Pancreas (tissue), 10 donors: ENCODE measurements at places on chromosomes 4 and X.
A peak's percentile ranks its signal among the peaks of the same experiment; 100 is the strongest.

DNA sequence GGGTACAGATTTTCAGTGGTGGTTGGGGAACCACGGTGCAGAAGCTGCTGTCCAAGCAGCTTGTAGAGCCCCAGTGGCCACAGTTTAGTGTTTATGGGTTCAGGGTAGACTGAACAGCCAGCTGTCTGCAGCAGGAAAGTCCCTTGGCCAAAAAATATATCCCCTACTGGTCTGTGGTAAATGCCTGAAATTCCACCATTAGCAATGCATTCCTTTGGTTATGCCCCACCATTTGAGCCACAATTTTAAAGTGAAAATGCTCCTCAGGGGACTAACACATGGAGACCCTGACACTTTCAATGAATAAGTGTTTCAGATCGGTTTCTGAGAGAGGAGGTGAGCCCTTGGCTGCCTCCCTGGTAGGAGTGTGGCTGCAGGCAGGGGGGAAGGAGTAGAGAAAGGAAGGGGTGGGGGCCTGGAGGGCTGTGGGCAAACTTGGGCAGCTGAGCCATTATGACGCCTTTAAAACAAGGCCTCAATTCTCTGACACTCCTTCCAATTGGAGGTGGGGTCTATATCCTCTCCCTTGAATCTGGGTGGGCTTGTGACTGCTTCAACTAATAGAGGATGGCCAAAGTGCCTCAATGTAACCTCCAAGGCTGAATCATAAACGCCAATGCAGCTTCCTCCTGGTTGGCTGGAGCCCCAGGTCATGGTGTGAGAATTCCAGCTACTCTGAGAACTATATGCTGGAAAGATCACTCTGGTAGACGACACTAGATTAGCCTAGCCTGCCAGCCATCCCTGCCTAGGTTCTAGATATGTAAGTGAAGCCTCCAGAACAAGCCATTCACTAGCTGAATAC lies 75.8 kb upstream of the ATP6AP2 start:
- DNase-seq: no peak

- no peak for DNase-seq
Measured at GRCh38 chr4:32661229-32661628, 1941.1 kb downstream of the PCDH7 start.

DNA sequence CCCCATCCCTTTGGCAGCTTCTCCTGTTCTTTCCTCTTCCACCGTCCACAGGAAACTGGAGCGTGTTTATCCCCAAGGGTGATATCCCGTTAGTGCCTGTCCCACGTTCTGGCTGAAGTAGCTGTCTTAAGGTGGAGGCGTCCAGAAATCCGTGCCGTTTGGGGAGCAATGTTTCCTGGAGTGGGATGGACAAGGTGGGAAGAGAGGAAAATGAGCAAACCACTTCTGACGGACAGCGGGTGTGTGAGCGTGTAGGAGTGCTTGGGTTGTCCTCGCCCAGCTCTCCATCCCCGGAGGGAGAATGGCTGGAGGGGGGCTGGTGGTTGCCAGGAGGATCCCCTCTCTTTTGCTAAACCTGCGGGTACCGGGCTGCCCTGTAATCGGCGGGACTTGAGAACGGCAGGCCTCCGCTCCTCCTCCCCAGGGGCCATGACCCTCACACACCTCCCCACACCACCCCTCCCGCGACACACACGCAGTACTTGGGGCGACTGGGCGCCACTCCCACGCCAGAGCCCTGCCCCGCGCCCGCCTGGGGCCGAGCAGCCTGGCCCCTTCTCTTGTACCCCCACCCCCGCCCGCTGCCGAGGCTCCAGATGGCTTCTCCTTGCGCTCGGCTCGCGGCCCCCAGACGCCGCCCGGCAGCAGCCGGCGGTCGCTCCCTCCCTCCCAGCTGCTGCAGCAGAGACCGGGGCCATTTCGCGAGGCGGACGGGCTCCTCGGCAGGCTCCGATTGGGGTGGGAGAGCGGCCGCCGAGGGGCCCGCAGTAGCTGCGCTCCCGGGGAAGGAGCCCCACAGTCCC lies 13.9 kb upstream of the PRDM8 start:
- peak; percentile 57 for DNase-seq

GRCh38 chr4:15779306-15779705 lies 1.2 kb downstream of the CD38 start:
- no peak for DNase-seq

GRCh38 chr4:87785731-87786509 lies 13.4 kb upstream of the IBSP start:
- DNase-seq: no peak

DNA sequence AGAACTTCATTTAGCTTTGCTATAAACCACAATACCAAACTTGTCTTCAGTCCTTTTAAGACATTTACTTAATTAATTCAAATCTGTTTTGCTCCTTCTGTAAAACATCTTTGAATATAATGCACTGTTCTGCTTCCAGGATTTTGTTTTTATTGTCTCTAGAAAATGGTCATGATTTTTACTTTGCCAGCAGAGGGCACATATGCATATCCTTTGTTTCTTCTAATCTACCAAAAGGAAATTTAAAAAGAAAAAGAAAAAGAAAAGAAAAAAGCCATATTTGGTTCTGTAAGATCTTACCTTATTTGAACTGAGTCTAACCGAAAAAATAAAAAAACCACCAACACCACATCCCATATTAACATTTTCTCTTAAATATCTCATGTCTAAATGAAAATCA lies 101.9 kb upstream of the CCSER1 start:
- DNase-seq: no peak

DNA sequence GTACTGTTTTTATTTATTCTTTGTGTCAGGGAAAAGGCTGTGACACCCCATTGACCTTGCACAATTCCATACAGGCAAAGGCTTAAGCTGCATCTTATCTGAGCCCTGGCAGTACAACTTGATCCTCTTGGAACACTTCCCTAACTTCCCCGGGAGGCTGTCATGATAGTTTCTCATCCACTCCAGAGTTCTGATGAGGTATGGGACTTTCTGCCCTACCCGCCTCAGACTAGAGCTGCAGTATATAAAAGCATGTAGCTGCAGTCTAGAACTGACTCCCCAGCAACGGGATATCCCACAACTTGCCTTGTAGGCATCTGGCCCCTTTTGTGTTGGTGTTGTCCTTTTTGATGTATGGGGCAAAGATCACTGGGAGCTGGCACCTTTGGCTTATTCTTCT lies 72.7 kb downstream of the FNIP2 start:
- DNase-seq: no peak

DNA sequence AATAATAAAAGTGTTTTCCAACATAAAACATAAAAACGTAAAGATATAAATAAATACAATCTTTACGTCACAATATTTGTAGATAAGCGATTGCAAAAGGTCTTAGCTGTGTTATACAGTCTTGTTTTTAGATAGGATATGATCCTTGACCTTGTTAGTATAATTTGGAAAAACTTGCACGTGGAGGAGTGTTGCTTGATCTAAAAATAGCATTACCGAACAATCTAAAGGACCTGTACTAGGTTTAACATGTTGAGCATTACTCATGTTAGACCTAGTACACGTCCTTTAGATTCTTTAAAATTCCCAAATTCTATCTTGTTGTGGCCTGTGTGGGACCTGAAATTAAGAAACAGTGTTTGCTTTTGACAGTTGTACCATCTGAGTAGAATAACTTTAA lies 1.6 kb downstream of the METAP1 start:
- no peak for DNase-seq

DNA sequence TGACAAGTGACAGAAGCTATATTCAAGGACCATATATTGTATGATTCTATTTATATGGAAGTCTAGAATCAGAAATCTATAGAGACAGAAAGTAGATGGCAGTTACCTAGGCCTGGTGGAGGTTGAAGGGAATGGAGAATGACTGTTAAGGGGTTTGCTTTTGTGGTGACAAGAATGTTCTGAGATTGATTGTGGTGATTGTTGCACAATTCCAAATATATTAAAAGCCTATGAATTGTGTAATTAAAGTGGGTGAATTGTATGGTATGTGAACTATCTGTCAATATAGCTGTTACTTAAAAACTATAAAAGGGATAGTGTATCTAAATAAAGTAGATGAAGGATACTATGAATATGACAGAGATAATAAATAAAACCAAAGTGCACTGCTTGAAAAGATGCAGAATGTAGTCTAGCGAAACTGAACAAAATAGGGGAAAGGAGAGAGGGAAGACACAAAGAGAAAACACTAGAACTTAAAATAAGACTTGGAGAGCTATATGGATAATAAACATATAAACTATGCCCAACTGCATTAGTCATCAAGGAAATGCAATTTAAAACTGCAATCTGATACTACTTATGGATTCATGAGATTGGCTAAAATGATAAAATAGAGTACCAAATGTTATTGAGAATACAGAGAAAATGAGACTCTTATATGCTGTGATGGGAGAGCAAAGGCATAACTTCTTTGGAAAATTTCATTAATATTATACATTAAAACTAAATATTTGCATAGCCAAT lies 82.1 kb upstream of the BANK1 start:
- DNase-seq: no peak

GRCh38 chr4:41620594-41621256 lies 82.8 kb downstream of the LIMCH1 start:
- peak; percentile 24 for DNase-seq

DNA sequence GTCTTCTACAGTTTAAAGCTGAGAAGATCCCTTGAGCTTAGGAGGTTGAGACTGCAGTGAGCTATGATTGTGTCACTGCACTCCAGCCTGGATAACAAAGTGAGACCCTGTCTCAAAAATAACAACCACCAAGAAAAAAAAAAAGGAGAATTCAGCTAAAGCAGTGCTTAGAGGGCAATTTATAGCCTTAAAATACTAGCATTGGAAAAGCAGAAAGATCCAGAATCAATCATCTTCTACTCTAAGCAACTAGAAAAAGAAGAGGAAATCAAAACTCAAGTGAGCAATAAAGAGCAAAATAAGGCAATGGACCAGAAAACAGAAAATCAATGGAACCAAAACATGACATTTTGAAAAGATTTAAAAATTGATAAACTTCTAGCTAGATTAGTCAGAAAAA lies 639 bp upstream of the PI4K2B start:
- no peak for DNase-seq

DNA sequence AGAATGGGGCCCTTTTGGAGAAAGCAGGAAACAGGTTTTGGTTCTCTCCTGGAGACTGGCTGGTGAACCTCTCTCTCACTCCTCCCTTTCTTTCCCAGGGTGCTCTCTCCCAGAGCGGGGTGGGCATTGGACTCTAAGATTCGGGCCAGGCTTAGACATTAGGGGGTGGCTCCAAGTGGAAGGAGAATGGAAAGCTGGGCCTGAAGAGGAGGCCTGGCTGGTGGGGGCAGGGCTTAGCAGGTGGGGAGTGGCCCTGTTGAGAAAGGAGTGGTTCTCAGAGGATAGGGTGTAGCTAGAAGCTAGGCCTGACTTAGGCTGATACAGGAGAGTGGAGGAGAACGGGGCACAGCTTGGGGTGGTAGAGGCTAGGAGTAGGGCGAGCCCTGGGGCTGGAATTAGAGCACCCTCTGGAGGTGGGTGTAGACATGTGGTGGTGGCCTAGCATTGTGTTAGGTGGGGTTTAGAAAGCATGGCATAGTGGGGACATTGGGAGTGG lies 5.7 kb downstream of the PLP2 start:
- no peak for DNase-seq

DNA sequence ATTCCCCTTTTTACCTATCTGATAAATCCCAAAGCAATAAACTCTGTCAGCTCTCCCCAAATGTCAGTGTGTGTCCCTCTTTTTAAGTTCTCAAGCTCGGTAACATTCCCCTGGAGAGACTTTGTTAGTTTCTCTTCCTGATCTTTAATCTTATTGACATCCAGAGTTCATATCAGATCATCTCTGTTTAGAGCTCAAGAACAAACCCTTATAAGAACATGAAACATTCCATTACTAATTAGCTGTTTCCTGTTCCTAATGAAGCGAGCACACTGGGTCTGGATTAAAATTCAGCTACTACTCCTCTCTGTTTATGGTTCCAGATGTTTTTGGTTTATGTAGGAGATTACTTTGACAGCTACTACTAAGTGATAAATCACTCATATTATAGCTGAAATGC lies 681.5 kb downstream of the DACH2 start:
- no peak for DNase-seq

- no peak for DNase-seq
Measured at GRCh38 chr4:70688795-70689231, 481 bp downstream of the UTP3 start.

DNA sequence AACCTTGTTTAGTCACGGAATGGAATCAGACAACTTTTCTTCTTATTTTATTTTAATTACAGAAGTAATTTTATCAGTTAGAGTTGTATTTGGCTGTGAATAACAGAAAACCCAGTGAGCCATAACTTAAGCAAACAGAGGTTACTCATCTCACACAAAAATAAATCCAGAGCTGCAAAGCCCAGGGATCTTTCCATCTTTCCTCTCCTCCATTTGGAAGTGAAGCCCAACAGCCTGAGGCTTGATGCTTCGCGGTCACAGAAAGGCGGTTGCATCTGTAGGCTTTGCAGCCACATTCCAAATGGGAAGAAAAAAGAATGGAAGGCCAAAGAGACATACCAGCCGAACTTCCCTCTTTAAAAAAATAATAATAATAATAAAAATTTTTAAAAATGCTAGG lies 22.6 kb downstream of the CHRNA9 start:
- DNase-seq: no peak

DNA sequence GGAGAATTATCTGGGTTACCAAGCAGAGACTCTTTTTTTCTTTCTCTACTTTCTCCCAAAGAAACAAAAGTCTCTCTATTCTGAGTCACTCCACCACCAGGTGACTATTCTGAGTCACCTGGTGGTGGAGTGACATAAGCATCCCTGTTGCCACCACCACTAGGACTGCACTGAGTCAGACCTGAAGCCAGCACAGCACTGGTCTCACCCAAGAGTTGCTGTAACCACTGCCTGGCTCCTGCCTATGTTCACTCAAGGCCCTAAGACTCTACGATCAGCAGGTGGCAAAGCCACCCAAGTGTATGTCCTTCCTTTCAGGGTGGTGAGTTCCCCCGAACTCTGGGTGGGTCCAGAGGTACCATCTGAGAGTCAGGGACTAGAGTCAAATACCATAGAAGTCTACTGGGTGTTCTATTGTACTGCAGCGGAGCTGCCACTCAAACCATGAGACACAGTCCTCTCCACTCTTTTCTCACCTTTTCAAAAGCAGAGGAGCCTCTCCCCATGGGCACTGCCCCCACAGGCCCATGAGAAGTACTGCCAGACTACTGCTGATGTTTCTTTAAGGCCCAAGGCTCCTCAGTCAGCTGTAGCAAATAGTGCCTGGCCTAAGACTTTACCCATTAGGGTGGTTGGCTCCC lies 209.6 kb upstream of the IRS4 start:
- no peak for DNase-seq

DNA sequence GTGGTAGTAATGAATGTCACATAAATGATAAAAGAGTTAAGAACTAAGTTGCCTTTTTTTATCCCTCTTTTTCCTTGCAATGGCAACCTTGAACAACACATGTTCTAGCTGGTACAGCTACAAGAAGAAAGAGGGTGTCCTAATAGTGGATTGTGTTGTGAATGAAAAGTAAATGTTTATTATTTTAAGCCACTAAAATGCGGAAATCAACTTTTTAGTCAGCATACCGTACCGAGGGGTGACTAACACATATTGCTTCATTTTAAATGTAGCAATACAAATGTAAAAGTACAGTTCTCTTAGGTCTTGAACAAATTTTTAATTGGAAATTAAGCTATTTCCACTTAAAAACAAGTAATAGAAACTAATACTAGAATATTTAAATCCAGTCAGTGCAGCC lies 17.7 kb upstream of the AP1AR start:
- no peak for DNase-seq

- DNase-seq: no peak
Measured at GRCh38 chr4:26899991-26900390, 39.4 kb downstream of the STIM2 start.

- no peak for DNase-seq
Measured at GRCh38 chr4:29277381-29277780, 1442.8 kb upstream of the PCDH7 start.

GRCh38 chr4:155849042-155849441 lies 17.0 kb downstream of the ASIC5 start:
- no peak for DNase-seq
